Omental fat pad (tissue), 4 donors: ENCODE measurements at places on chromosomes 11 and 22.

DNA sequence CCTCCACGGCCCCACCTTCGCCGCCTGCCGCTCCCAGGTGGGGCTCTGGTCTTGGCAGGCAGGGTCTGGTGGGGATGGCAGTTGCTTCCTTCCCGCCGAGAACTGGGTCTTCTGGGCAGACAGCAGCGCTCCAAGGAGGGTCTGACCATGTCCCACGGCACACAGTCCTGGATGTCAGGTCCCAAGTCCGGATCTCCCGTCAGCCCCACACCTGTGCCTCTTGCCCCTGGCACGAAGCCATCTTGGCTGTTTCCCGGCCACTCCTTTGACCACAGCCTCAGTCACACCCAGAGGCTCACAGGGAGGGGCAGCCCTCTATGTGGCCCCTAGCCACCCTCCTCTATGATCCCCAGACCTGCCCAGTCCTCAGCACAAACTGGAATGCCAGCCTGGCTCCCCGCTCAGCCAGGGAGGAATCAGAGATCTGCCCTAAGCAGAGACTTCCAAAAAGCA, 14.3 kb downstream of the MUC5B start:
- no peak for DNase-seq

DNA sequence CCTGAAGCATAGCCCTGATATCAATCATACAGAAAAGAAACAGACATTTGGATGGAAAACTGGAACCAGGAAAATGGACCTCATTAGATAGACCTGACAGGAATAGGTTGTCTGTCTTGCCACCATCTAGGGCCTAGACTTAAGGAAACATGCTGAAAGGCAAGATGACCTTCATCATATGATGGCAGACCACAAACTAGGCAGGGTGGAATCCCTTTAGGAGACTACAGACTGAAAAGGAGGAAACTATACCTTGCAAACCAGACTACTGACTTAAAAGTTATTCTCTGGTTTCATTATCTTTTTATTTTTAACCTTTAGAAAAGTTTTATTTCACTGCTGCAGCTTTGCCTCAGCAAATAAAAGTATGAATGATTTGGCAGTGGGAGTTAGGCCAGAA, 20.3 kb downstream of the SBF2 start:
- no peak for DNase-seq

GRCh38 chr11:125626288-125626950, 1.5 kb downstream of the CHEK1 start:
- no peak for DNase-seq

- no peak for DNase-seq
Measured at GRCh38 chr11:81026032-81026431, 1585.2 kb upstream of the TENM4 start.

GRCh38 chr11:34570584-34570983, 50.3 kb upstream of the EHF start:
- no peak for DNase-seq

- DNase-seq, result no peak
Measured at GRCh38 chr11:76455331-76455730, 10.5 kb downstream of the EMSY start.

- DNase-seq, result no peak
Measured at GRCh38 chr11:47241841-47242301, 6.7 kb downstream of the ACP2 start.

DNA sequence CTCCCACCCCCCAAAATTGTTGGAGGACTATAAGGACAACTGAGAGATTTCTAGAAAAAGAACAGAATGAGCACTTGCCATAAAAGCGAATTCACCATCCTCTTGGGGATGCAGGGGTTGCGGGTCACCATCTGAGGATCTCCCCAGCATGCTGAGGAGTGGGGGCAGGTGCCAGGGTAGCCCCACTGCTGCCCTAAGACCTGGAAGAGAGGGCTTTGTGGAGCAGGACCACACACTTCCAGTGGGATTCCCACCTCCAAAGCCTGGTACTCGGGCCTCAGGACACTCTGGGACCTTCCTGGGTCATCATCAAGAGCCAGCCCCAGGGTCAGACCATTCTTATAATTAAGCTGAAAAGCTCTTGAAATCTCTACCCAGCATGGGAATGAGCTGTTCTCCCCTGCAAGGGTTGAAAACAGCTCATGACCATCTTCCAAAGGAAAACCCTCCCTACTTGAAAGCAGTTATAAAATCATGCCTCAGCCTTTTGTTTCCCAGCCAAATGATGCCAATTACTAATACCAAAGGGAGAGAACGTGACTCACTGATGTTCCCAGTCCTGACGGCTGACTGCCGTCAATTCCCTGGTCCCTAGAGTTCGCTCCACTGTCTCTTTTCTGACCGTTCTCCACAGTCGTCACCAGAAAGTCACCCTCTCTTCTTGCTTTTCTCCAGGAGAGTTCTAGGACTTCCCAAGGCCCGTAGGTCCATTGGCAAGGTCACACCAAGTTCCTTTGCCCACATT, 76.8 kb upstream of the CREB3L1 start:
- no peak for DNase-seq

- DNase-seq, result no peak
Measured at GRCh38 chr11:111441443-111441842, 62.4 kb upstream of the POU2AF1 start.

DNA sequence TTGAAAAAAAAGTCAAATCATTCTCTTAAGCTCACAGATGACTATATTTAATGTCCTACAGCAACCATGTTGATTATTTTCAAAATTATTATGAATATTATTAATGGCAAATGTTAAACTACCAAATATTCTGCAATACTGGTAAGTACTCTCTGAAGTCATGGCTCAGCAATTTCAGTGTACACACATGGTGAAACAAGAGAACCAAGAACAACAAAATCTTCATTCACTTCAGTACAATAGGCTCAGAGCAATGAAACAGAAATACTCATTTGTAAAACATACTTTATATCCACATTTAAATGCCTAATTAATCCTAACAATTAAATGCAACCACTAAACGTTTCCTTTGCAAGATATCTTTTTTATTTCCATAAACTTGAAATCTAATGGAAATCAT, 347.2 kb downstream of the TTC28 start:
- DNase-seq, result no peak

- no peak for DNase-seq
Measured at GRCh38 chr11:10845589-10845988, 12.3 kb downstream of the ZBED5 start.

DNA sequence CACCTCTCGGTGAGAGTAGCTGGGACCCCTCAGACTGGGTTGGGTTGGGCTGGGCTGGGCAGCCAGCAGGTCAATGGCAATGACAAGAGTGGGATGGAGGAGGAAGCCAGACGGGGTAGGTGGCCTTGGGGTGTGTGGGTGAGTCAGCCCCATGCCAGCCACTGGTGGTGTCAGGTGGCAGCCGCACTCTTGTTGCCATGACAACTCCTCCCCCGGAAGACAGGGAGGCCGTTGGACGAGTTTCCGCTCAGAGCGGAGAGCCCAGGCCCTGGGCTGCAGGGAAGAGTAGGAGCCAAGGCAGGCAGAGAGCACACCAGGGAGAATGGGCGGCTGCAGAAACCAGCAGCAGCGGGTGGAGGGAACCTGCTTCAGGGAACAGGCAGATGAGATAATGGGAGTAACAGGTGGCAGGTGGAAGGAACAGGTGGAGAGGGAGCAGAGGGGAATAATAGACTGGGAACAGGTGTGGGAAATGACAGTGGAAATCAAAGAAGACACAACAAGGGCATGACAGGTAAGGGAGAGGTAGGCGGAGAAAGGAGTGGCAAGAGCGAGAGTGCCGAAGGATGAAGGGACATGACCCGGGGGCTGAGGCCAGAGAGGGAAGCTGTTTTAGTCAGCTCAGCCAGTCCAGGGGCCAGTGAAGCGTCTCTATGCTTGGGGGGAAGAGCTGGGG, 8.7 kb downstream of the SPTBN2 start:
- DNase-seq, result no peak

GRCh38 chr11:104531075-104531474, 367.1 kb upstream of the PDGFD start:
- DNase-seq, result no peak

DNA sequence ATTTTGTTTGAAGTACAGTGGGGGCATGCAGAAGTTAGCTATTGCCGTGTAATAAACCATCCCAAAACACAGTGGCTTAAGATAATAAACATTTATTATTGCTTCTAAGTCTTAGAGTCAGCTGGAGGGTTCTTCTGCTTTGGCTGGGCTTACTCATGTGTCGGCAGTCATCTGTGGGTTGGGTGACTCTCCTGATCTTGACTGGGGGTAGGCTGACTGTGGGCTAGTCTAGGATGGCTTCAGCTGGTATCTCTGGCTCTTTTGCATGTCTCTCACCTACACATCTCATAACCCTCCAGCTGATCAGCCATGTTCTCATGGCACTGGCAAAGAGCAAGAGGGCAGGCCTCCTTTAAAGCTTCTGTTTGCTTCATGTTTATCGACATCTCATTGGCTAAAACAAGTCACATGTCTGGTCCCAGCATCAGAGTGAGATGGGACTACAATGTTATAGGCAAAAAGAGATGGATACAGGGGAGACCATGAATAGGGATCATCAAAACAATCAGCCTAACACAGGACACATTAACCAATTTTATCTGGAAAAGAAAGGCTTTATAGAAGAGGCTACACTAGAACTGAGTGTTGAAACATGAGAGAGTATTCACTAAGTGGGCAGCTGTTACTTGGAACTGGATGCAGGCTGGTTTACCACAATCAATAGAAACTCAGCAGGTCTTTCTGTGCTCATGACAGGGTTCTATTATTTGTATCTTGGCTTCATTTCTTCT, 5.1 kb downstream of the LRRC51 start:
- no peak for DNase-seq

DNA sequence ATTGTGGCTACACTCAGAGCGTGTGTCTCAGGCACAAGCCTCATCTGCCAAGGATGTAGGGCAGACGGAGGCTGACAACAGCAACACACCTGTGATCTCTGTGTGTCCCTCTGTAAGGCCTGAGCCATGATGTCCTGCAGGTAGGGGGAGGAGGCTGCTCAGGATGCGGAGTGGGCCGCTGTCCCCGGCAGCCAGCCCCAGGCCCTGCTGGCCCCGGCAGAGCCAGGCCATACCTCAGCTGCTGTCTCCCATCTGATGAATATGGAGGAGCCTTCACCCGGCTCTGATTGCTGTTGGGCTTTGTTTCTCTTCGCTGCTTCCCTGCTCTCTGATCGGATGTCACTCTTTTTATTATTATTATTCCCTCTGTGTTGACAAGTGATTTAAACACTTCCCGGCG, 83.6 kb upstream of the NCAM1 start:
- no peak for DNase-seq

DNA sequence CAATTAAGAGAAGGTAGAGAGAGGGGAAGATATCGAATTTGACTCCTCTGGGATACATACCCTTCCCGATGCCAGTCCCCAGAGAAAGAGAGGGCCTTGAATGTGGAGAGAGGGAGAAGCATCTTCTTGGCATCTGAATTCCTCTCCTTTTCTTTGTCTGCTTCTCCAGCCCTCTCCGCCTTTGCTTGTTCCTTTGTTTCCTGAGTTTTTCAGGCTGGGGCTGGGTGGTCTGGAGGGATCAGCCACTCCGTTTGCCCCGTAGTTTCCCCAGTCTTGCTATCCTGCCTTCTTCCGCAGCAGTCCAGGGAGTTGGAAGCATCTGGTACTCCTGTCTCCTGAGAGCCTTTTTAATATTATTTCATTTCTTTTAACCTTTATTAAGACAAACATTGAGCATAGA, 107.1 kb upstream of the CADM1 start:
- no peak for DNase-seq

- no peak for DNase-seq
Measured at GRCh38 chr22:38075105-38075825, 8.7 kb downstream of the SLC16A8 start.

- DNase-seq, result no peak
Measured at GRCh38 chr11:10440401-10440800, 14.7 kb upstream of the AMPD3 start.

- no peak for DNase-seq
Measured at GRCh38 chr22:50498322-50498890, 9.1 kb downstream of the LMF2 start.

DNA sequence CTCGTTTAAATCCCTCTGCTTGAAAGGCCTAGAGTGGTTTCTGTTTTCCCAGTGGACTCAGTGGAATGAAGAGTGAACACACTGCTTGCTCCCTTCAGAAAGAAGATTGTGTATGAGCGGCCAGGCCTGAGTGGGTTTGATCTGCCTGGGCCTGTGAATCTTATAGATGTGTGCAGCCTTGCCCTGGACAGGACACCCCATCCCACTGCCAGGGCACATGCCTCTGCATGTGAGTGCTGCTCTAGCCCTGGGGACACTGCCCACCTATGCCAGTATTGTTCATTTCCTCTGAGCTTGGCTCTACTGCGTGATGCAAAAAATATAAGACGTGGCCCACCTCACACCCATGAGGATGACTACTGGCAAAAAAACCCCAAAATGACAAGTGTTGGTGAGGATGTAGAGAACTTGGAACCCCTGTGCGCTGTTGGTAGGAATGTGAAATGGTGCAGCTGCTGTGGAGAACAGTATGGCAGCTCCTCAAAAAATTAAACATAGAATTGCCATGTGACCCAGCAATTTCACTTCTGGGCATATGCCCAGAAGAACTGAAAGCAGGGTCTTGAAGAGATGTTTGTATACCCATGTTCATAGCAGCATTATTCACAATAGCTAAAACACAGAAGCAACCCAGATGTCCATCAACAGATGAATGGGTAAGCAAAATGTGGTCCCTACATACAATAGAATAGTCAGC, 27.3 kb upstream of the NECTIN1 start:
- DNase-seq, result no peak

DNA sequence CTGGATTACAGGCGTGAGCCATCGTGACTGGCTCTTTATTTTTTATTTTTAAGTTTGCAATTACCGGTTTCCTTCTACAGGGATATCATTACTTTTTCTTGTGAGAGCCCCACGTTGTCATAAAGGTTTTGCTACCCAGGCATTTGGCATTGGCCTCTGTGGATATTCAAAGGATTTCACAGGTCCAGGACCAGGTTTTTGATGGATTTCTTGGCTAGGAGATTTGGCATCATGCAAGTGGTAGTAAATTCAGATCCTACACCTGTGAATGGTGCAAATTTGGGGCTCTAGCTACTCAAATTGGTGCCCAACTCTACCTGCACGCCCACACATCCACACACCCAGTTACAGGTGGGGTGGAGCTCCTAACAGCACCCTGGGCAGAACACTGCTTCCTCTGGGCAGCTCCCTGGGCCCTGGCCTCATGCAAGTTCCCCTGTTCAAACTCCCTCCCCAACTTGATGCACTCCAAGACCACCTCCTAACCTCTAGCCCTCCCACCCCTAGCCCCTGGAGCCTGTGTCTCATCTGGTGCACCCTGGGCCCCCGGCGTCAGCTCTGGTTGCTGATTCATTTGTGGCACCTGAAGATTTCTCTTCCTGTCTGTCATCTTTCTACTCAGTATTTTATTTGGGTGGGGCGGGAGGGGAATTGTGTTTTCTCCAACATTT, 9.3 kb upstream of the MRGPRD start:
- DNase-seq, result no peak

- no peak for DNase-seq
Measured at GRCh38 chr22:36235585-36235984, 3.7 kb downstream of the APOL2 start.
